Pancreas (tissue), 10 donors: ENCODE measurements at places on chromosomes 16 and 17.

DNA sequence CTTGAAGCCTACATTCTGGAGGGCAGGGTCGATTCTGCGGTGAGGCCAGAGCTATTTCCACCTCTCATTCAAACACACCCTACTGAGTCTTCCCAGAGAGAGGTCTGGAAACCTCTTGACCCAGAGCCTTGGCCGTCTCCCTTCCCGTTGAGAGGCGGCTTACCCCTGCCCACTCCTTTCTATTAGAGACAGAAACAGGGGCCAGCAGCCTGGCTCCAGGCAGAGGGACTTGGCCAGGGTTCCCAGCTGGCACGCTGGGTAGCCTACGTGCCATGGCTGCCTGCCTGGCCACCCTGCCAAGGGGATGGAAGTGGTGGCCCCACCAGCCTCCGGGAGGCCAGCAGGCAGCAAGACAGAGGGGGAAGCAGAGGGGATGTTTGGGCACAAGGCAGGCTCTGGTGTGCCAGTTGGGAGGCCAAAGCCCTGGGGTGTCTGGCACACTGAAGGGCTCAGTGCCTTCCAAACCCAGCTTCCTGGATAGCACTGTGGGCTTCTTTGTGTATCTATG lies 6.0 kb downstream of the STAC2 start:
- DNase-seq = no peak

DNA sequence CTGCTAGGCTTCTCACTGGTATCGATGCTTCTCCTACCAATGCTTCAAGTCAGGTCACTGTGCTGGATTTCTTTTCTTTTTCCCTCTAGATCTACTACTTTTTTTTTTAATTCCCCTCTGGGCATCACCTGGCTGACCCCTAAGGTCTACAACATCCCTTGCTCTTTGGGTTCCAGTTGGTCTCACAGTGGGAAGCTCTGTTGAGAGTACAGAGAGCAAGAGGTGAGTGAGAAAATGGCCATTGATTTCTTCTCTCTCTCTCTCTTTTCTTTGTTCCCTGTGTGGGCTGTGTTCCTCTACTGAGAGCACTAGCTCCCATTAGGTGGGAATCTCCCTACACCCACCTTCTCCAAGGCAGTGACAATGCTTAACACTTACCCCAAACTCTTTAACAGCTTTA lies 413.4 kb downstream of the KCNJ2 start:
- no peak for DNase-seq

- DNase-seq = no peak
Measured at GRCh38 chr17:2366747-2367494, 29.6 kb downstream of the SGSM2 start.

GRCh38 chr17:13413001-13413400 lies 188.7 kb downstream of the HS3ST3A1 start:
- DNase-seq = no peak

GRCh38 chr16:53131050-53131362 lies 76.2 kb downstream of the CHD9 start:
- DNase-seq = no peak
